ENCODE measurements at places on chromosomes 5 and 9.

GRCh38 chr5:124842725-124843595 is 96.5 kb upstream of the ZNF608 start:
- peak; percentile 8 for DNase-seq

DNA sequence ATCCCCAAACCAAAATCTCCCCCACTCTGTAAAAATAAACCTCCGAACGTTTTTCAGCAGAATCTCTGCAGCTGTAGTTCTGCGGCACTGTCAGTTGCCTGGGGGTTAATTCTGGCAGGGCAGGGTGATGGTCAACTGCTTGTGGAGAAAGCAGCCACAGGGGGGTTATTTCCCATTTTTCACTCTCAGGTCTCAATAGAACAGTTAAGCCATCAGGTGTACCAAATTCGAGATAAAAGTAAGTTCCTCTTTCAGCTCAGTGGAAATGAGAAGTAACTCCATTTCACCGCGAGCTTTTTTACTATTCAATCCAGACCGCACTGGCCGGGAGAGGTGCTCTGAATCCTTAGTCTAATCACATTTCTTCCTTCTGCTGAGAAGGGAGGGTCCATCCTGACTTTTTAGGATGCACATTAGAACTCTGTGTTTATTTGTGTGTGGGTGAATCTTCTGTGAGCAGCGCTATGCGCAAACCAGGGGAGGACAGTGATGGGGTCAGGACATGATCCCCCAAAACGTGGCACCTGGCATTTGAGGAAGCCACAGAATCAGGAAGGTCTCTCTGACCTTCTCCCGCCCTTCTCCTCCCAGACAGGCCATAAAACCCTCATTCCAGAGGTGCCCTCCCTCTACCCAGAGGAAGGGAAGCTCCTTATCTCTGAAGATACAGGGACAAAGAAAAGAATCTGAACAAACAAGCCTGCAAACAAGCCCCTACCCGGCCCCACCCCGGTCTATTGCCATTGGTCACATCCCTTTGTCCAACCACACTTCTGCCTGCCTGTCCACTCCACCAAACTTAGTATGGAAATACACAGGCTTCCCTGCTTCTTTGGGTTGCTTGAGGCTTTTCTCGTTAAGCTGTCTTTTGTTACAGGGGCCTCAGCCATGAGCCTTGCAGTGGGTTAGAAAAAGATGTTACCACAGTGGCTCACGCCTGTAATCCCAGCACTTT is 229.0 kb downstream of the ROR2 start:
- no peak for DNase-seq

GRCh38 chr5:68046445-68046844 is 169.1 kb upstream of the PIK3R1 start:
- peak; percentile 99 for DNase-seq

DNA sequence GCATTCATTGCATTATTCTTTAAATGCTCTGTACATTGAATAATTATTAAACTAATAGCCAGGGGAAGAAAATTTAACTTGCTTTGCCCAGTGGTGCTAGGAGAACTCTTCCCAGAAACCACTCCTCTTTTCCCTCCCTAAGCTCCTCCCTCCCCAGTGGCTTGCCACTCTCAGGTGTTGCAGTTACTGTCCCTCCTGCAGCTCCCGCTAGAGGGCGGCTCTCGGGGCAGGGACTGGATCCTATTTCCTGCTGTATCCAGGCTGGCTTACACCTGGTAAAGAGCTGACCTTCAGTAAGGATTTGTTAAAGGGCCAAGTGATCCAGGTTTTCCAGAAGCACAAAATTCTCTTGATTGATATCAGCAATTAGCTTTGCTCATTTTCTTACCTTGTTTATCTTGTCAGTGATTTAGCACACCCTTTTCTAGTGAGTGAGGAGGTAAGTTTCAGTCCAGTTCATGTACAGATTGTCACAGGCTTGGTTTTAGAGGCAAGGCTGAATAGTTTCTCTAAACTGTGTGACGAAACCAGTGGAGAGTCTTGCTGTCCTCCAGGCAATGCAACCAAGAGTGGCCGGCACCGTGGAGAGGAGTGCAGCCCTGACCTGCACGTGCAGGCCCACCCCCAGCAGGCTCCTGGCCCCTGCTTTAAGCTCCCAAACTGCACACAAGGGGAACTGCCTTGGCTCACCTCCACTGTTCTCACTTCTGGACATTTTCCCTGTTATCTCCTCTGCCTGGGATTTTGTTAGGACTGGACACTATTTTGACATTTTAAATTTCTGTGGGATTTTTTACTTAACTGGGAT is 423.8 kb downstream of the SPOCK1 start:
- DNase-seq: peak; percentile 36

GRCh38 chr9:80383331-80383730 is 811.6 kb downstream of the TLE4 start:
- DNase-seq: peak; percentile 12

GRCh38 chr5:127320032-127320965 is 29.7 kb downstream of the MEGF10 start:
- peak; percentile 24 for DNase-seq

DNA sequence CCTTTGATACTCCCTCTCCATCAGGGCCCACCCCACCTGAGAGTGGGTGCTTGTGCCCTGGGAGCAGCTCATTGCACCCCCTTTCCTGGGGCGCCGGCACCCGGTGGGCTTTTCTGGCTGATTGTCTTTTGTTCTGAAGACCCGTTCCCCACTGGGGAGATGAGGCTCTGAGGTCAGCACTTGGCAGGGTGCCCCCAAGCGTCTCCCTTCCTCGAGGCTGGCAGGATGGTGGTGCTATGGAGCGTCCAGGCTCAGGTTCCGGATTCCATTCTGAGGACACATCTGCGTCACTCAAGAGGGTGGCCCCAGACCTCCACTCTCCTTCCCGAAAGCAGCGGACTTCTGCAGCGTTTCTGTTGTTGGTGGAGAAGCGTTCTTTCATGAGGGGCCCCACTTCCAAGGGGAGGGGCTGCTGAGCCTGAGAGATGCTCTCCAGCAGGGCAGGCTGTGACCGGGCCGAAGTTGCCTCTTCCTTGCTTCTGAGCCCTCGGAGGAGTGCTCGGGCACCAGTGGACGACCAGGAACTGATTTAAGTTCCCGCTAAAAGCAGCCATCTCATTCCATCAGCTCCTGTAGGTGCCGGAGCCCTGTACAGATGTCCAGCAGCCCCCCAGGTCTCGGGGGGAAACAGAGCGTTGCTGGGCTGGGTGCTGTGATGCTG is 42.2 kb downstream of the COL5A1 start:
- DNase-seq: no peak

All from adipocyte (in vitro differentiated cells).